ENCODE measurements at places on chromosomes 2 and 18.

DNA sequence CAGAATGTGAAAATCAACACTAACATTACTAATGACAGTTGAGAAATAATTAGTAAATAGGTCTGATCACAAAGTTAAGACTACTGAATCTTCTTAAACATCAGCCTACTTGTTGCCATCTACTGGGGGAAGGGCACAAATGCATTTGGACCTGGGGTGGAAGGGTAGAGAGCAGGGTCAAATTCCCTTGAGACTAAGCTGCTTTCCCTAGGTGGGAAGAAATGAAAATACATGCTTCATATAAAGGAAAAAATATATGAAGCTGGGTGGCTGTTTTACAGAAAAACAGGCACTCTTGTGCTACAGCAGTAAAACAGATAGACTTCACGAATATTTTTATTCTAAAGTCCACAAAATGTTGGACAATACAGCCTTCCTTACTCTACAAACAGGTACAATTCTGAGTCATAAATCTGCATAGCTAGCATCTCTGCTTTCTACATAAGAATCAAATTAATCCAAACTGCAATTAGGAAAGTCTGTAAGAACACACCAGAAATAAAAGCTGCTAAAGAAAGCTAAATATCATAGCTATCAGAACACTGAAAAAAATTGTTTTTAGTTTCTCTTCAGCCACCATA is 10.9 kb downstream of the TRIP12 start:
- no peak for DNase-seq

- DNase-seq: no peak
Observed at GRCh38 chr18:35041815-35042387, 688 bp downstream of the MAPRE2 start.

DNA sequence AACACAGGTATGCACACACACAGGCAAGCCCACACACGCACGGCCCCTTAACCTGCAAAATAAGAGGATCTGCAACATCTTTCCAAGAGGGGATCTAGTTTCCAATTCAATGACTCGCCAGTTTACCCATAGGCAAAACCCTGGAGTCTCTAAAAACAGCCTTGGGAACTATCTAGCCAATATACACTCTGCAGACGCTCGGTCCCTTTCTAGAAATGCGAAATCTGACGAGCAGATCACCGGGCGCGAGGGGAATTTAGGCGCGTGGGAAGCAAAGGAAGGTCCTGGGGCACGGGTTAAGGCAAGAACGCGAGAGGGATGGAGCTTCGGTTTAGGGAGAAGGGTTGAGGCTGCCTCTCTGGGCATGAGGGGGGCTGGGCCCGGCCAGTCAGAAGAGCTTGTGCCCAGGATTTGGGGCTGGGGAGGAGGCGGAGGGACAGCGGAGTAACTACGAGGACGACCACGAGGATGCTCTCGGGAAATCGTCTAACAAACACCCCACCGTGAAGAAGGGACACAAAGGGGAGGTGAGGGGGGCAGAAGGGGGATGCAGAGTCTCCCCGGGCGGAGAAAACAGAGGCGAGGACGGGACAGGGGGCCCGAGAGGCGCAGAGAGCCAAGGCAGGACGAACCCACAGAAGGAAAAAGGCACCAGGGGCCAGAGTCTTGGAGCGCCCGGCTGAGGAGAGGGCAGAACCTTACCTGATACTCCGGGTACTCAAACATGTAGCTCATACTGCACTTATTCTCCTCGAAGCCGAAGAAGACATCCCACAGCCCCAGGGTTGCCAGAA is 542 bp downstream of the PGAP1 start:
- DNase-seq: no peak

DNA sequence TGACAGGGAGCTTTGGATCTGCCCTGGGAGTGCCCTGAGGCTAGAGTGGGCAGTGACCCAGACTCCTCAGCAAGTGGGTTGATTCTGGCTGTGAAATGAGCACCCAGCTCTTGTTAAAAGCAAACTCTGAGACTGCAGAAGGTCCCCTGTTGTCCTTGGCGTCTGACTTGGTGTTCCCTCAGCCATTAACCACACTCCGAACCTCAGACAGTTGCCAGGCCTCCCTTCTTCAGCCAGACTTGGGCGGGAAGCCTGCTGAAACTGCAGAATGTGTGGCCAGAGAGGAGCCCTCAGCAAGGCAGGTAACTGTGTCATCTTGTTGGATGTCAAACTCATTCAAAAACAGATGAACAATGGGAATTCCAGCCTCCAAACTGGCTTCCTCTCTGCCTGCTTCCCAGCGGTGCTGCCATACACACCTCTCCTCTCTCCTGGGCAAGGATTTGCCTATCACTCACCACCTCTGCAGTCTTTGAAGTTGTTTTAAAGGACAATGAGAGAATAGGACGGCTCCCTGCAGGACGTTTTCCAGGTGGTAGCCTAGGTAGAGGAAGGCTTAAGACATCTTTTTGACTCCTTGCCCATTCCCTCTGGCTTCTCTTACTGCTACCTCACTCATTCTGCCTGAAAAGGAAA is 38.9 kb upstream of the B3GNT2 start:
- DNase-seq: no peak

DNA sequence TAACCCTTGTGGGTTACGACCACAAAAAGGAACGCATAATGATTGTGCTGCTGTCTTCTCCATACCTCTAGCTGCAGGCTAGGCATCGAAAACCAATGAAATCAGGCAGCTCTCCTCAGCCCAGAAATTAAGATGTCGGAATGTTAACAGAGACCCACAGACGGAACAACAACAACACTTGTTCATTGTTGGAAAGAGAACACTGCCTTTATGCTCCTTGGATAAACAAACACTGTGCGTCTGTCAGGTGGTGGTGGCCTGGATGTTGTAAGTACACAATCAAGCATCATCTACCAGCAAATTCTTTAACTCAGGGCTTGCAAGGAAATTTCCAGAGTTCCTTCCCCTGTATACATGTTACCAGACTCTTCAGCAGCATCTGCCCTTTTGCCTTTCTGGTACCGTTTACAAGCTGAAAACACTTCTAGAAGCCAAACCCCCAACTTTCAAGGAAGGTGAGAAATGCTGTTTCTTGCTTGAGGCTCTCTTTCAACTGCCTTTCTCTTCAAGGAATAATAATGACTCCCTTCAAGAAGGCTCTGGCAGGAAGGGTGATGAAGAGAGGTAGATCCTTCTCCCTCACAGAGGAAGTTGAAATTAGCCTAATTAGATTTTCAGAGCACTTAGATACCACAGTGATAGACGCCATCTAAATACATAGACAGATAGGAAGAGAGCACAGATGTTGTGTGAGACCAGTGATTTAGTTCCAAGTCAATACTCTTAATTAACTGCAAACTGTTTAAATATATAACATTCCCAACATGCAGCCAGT is 332.7 kb downstream of the ZNF521 start:
- no peak for DNase-seq
